Left lung (tissue), 14 donors: ENCODE measurements at places on chromosomes 2 and 18. TPM values are rescaled to one million over a fixed set of nuclear protein-coding genes. Genes with fewer than 3 reads are reported as not detected.

Gene SLC8A1
- total RNA-seq: 29.9 TPM

DNA sequence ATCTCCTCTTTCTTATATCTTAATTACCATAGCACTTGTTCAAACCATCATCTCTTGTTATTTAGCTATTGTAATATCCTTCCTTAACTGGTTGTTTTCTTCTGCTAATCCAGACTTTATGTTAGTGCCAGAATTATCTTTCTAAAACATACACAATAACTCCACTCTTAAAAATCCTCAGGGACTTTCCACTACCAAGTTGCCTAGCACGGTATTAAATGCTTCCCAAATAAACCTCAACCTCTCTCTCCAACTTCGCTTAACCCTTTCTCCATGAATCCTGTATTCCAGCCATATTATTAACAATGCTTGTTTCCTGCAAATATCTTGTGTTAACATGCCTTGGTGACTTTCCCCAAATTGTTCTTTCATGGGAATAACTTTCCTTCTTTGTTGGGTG, 84.5 kb downstream of the FAM228A start:
- no peak for DNase-seq

DNA sequence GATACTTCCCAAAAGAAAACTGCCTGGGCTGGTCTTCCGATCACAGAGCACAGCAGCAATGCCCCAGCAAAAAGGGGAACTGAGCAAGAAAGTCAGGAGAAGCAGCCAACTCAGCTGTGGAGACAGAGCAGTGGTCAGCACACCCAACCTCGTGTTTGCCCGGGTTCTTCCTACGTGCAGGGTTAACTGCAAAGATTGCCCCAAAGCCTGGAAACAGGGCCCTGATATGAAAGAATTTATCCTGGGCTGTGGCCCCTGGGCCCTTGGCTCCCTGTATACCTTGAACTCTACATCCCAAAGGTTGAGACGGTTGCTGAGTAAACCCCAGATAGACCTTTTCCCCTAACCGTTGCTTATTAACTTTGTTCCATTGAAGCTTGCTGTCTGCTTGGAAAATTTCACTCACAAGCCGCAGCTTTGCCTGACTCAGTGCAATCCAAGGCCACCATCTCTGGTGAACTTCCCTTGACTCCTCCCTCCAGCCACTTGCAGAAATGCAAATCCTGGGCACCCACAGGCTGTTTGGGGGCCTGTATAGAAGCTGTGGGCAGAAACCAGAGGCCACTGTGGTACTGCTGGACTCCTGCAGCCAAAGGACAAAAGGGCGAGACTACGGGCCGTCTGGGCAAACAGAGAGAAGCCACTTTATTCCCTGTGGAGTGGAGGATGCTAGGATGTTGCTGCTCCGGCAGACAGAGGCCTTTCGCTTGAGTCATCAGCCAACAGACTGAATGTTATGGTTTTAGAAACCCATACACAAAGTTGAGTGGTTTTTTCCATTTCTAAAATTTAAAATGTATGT, 18.2 kb downstream of the NRP2 start:
- peak; percentile 70 for DNase-seq

Gene TUBA3D
- not detected for total RNA-seq

- DNase-seq: no peak
These were observed 67.7 kb downstream of the COLEC12 start for GRCh38 chr18:432791-433190.

Gene MATN3
- 9.1 TPM for total RNA-seq

DNA sequence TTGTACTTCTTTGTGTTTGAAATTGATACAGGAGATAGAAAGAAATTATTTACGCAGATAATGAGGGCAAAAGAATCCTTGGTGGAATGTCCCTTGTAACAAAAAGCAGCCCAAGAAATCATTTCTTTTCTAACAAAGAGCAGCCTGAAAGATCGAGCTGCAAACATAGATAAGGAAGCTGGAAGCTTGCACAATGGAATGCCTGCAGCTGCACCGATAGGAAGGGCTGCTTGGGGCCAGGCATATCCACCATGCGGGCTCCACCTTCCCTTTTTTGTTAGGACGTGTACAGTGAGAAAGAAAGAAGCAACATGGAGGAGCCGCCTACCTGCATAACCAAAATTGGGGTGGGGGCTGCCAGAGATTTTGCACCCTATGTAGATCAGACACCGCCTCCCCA, 568.7 kb downstream of the METTL4 start:
- no peak for DNase-seq

- DNase-seq: no peak
These were observed 99.4 kb upstream of the CDC42EP3 start for GRCh38 chr2:37770797-37771196.

Gene CRYBA2
- total RNA-seq: not detected

- no peak for DNase-seq
These were observed 6.9 kb upstream of the POTEF start for GRCh38 chr2:130135692-130136541.

DNA sequence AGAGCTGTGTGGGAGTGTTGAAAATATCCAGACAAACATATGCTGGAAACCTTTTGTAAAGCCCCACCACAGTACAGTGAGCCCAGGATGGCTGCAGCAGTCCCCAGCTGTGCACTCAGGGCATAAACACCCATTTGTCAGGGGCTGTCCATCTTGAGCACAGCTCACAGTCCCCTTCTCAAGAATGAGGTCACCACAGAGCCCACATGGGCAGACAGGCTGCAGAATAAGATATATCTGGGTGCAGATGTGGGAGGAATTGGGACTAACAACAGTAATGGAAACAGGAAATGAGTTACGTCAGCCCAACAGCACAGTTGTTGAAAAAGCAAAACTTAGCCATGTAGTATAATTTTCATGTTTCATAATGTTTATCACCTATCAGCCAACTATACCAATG, 219.6 kb downstream of the ETAA1 start:
- peak; percentile 33 for DNase-seq

Gene MC4R
- total RNA-seq: 0.16 TPM

GRCh38 chr18:45753286-45753685, 29.3 kb downstream of the SLC14A1 start:
- DNase-seq: no peak

DNA sequence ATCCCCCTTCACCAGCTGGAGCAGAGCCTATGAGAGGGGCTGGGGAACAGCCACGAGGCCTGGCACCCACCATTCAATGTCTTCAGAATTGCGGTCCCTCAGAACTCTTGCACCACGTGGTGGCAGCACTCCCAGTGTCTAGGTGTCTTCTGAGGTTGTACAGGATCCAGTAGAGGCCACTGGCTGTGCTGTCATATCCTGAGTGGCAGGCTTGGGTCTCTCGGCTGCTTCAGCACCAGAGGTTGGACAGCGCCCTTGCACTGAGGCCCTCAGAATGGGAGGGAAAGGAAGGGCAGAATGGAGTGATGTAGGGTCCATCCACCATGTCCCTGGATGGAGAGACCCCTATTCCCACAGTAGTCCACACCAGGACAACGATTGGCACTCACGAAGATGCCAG, 112.0 kb upstream of the TEKT4 start:
- DNase-seq: no peak

Gene CPO
- 0.20 TPM for total RNA-seq

DNA sequence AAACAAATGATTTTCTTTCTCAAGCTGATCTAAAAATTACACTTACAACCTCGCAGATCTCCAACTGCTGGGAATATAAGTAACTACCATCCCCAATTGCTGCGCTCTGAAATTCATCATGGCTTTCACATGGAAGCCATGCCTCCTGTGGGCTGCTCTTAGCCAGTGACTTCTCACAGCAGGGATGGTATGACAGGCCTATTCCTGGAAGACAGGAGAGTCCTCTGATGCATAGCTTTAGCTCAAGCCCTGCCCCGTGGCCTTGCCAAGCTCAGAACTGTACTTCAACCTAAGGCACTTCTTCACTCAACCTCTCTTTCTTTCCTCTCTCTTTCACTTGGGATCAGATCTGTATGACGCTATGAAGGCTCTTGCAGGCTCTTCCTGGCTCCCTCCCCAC, 12.6 kb upstream of the ELAC1 start:
- no peak for DNase-seq

Gene CD8A
- 9.1 TPM for total RNA-seq

DNA sequence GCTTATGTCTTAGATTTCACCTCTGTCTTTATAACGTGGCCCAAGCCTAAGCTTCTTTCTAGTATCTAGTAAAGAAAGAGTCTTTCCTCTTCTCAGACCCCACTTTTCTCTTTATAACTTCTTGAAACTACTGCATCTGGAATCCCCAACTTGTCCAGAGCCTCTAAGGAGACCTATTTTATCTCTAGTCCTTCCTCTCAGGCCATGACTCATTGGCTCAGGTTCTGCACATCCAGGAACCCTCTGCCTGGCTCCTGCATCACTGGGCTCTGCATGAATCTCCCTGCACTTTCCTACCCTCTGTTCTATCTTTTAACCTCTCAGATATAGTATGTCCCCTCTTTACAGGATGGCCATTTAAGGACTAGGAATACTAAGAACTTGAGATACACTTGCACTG, 124.7 kb downstream of the DNAH6 start:
- no peak for DNase-seq

GRCh38 chr2:101442667-101443061, 32.2 kb downstream of the RFX8 start:
- no peak for DNase-seq

Gene TSPYL6
- not detected for total RNA-seq

GRCh38 chr2:24725956-24726355, 67.2 kb downstream of the PTRHD1 start:
- no peak for DNase-seq

DNA sequence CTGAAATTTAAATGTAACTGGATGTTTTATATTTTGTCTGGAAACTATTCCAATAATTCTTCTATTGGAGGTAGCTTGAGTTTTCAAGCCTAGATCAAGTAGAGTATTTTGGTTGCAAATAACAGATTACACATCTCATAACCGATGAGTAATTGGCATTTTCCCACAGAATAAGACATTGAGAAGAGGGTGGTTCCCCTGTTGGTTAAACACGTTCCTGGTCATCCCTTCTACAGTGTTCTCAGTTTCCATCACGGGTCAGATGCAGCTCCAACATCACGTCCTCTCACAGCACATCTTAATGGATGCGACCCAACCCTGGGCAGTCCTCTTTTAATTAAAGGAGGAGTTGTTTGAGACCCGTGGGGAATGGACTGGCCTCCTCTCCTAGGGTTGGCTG, 149.0 kb upstream of the ZNF516 start:
- no peak for DNase-seq
